Testis (tissue), 5 donors: ENCODE measurements at places on chromosomes 4 and X.

DNA sequence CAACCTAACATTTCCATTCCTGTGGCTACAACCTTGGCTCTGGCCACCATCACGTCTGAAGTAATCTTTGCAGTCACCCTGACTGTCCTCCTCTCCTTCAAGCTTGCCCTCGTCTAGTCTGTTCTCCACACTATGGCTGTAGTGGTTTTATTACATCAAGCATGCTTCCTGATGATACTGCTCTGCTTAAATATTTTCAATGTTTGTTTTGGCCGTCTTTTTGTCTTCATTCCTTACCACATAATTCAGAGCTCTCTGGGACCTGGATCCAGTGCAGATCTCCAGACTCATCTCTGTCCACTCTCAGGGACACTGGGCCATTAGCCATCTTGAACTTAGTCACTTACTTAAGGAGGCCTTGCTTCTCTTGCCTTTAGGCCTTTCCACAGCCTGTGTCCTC lies 27.7 kb upstream of the FREM3 start:
- DNase-seq = no peak

DNA sequence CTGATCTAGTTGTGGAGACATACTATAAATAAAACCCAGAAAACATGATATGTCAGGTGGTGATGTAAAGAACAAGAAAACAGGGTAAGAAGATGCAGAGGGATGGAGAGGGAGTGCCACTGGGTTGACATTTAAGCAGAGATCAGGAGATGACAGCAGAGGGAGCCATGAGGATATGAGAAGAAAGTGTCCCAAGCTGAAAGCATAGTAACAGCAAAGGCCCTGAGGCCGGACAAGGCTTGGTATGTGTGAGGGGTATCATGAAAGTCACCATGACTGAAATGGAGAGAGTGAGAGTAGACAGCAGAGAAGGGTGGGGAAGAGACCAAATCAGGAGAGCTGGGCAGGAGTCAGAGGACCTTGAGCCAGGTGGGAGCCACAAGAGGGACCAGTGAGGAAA lies 3.4 kb downstream of the GPKOW start:
- DNase-seq = no peak

DNA sequence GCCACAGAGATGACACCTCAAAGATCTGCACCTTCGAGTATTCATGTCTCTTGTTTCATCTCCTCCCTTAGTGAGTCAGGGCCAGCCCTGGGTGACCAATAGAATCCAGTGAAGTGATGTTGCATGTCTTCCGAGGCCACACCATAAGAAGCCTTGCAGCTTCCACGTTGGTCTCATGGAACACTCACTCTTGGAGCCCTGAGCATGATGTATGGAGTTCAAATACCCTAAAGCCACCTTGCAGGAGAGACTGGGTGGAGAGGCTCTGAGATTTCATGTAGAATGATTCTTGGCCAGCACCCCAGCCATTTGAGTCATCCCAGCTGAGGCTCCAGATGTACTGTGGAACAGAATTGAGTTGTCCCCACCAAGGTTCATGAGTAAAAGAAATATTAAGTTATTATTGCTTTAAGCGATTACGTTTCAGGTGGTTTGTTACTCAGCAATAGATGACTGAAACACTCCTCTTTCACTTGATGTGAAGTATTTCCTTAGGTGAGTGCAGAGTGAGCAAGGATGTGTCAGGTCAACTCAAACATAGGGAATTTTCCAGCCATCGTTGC lies 5.0 kb upstream of the RP2 start:
- DNase-seq = no peak

- no peak for DNase-seq
Measured at GRCh38 chr4:121183361-121183760, 19.2 kb upstream of the TNIP3 start.

GRCh38 chr4:90209922-90210321 lies 82.7 kb downstream of the CCSER1 start:
- DNase-seq = no peak
